ENCODE measurements at places on chromosomes 6 and 20. TPM values are rescaled to one million over a fixed set of nuclear protein-coding genes. Genes with fewer than 3 reads are reported as not detected.
A peak's percentile ranks its signal among the peaks of the same experiment; 100 is the strongest.

PRPF6 gene
- total RNA-seq: 111 TPM

CD109 gene
- total RNA-seq: 3.6 TPM

- no peak overlapping the region for H3K4me3 ChIP-seq
- H3K36me3 ChIP-seq: no peaks in the 10 kb centered on the region
- peak; percentile 61 for DNase-seq
- H3K4me1 ChIP-seq: peaks cover 16% of the 10 kb centered on the region
- no peak overlapping the region for H3K27ac ChIP-seq
These were observed 200.9 kb upstream of the EYA4 start for GRCh38 chr6:133040094-133040802.

DNA sequence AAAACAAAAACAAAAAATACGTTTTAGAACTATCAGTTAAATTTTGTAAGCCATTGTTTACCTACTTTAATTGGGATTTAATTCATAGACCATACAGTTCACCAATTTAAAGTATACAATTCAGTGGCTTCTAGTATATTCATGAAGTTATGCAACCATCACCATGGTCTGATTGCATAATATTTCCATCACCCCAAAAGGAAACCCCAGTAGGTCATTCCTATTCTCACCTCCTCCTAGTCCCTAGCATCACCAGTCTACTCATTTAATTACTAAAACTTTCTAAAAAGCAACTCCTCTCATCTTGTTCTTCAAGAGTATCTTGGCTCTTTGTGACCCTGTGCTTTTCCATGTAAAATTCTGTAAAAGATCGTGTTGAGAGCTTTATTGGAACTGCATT is 60.2 kb downstream of the ASXL1 start:
- H3K27me3 ChIP-seq: no peaks in the 10 kb centered on the region
- H3K4me3 ChIP-seq: no peak overlapping the region
- H3K4me1 ChIP-seq: peaks cover 6% of the 10 kb centered on the region
- H3K27ac ChIP-seq: no peak overlapping the region
- no peak for DNase-seq
- peaks cover 11% of the 10 kb centered on the region for H3K36me3 ChIP-seq

GRCh38 chr20:40160097-40160550 is 528.9 kb downstream of the MAFB start:
- no peaks in the 10 kb centered on the region for H3K27me3 ChIP-seq
- no peak overlapping the region for H3K27ac ChIP-seq
- no peaks in the 10 kb centered on the region for H3K36me3 ChIP-seq
- DNase-seq: peak; percentile 55
- no peak overlapping the region for H3K4me3 ChIP-seq
- H3K4me1 ChIP-seq: no peaks in the 10 kb centered on the region

GRCh38 chr20:50837532-50838321 is 42.9 kb downstream of the BCAS4 start:
- H3K27ac ChIP-seq: no peak overlapping the region
- H3K4me1 ChIP-seq: no peaks in the 10 kb centered on the region
- DNase-seq: no peak
- no peaks in the 10 kb centered on the region for H3K36me3 ChIP-seq

ANGPT4 gene
- not detected for total RNA-seq

Data from Calu3 (cell line).